NCI-H524 (cell line): ENCODE measurements at places on chromosomes 7 and 10.

GRCh38 chr7:128221929-128222403, 19.1 kb upstream of the LEP start:
- DNase-seq = no peak

DNA sequence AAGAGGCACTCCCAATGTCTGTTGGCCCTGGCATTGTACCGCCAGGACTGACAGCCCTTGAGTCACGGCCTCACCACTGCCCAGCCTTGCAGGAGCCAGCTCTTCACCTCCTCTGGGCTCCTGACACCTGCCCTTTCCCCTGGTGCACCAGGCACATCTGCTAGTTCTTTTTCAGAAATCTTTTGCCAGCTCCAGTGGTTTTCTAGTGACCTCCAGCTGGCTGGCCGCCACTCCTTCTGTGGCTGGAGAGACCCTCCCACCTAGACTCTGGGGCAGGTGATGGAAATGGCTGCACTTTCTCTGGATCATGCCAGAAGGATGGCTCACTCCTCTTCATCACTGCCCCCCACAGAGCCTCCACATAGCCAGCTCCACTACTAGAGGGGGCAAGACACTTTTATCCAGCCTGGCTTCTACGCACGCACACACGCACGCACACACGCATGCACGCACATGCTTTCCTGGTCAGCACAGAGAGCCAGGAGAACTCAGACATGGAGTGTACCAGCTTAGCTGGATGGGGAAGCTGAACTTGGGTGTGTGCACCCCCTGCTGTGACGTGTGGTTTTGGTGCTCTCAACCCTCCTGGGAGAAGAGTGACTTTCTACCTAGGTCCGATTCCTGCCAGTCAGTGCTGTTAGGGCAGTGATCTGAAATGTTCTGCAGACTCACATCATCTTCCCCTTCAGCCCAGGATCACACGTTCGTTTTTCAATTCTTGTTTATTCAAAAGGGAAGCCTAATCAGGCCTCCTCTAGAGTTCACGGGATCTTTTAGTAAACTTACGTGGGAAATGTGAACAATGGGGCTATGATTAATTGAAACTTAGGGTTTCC, 222.0 kb downstream of the PRPF18 start:
- no peak for DNase-seq

GRCh38 chr7:102985176-102985783, 72.5 kb downstream of the LRRC17 start:
- no peak for DNase-seq

GRCh38 chr7:2072042-2072441, 160.7 kb downstream of the MAD1L1 start:
- no peak for DNase-seq

- DNase-seq = no peak
Observed at GRCh38 chr7:3042861-3043489, 692 bp downstream of the CARD11 start.

DNA sequence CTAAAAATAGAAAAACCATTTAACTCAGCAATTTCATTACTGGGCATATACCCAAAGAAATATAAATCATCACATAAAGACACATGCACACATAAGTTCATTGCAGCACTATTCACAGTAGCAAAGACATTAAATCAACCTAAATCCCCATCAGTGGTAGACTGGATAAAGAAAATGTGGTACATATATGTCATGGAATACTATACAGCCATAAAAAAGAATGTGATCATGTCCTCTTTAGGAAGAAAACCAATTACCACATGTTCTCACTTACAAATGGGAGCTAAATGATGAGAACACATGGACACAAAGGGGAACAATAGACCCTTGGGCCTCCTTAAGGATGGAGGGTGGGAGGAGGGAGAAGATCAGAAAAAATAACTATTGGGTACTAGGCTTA, 36.0 kb upstream of the ACBD5 start:
- no peak for DNase-seq

- DNase-seq = no peak
Observed at GRCh38 chr7:123498601-123499000, 35.8 kb downstream of the IQUB start.

DNA sequence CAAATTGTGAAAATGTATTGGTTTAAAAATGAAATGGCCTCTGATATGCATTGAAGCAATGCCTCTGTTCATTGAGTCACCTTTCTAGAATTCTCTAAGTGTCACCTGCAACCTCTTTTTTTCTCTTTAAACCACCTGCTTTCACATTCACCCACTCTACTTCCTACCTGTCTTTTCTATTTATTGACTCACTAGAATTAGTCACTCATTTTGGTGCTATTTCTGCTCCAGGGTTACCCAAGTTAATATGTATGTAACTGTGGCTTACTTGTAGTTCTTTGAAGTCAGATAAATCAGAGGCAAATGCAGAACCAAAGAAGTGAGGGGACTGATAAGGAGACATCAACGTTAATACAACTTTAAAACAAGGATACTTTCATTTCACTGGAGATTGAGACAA, 674.7 kb downstream of the CCSER2 start:
- no peak for DNase-seq

GRCh38 chr10:69359148-69359547, 57.6 kb downstream of the TACR2 start:
- DNase-seq = no peak

DNA sequence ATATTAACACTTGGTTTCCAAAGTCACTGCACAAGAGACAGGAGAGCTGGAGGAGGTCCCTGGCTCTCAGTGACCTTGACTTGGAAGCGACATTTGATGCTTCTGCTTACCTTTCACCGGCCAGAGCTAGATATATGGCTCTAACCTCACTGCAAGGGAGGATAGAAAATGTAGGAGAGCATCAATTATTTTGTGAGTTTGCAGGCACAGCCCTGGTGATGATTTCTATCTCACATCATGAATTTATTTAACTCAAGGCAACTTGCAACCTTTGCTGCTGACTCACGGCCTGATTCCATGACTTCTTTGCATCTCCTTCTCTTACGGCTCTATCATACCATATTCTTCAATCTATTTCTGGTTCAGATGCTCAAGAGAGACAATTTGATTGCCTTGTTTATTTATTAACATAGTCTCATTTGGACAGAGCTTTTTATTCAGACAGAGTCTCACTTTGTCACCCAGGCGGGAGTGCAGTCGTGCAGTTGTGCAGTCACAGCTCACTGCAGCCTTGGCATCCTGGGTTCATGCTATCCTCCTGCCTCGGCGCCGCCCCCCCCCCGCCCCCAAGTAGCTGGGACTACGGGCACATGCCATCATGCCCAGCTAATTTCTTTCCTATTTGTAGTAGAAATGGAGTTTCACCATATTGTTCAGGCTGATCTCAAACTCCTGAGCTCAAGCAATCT, 196.0 kb downstream of the REEP3 start:
- no peak for DNase-seq

DNA sequence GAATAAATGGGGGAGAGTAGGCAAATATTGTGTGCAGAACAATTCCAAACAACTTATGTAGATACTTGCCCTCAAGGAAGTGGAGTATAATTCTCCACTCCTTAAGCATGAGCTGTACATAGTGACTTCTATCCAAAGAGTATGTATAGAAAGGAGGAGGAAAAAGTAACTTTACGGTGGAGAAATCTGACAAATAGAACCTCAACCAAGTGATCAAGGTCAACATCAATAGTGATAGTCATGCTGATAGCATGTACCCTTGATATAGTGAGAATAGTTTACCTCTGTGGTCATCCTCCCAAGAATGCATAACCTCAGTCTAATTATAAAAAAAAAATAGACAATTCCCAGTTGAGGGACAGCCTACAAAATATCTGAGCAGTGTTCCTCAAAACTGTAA, 89.1 kb upstream of the NANOS1 start:
- no peak for DNase-seq
